Activated T-helper 2 cell treated with anti-CD3 and anti-CD28 coated beads, Interferon-gamma antibody, Interleukin-2, Interleukin-4, amounts not matched to agents 10 μg/mL and 5 μg/mL and 100 μg/mL, durations not matched to agents 14 hours and 24 hours and 36 hours (primary cell): ENCODE measurements at places on chromosomes 13 and 19. TPM values are rescaled to one million over a fixed set of nuclear protein-coding genes. Genes with fewer than 3 reads are reported as not detected.

The CCDC70 gene
- total RNA-seq: not detected in 2 replicates

DNA sequence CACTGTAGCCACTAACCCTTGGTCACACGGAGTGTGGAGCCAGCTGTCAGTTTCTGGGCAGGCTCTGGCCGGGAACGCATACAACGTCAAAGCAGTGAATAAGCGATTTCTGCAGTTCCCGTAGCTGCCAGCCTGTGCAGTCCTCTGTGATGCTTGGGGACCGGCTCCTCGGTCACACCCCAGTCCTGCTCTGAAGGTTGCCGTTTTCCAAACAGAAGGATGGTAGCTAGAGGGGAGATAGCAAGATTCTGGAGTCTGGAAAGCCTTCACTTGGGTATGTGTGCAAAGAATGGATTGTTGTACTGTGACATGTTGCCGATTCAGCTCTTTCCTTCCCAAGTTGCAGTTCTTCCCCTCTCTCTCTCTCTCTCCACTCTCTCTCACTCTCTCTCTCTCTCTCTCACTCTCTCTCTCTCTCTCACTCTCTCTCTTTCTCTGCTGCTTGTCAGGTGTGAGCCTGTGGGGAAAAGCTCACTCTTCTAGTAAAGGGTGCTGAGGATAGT is 38.7 kb upstream of the C1QTNF9 start:
- H3K36me3 ChIP-seq: peaks cover 33% of the 10 kb centered on the region
- DNase-seq: peak; percentile 61
- peak overlapping the region; percentile 97 for H3K4me3 ChIP-seq
- H3K27ac ChIP-seq: peak overlapping the region; percentile 95

GRCh38 chr19:43798546-43799409 is 3.5 kb downstream of the LYPD5 start:
- H3K4me3 ChIP-seq: peak overlapping the region; percentile 67
- H3K27me3 ChIP-seq: peaks cover 13% of the 10 kb centered on the region
- H3K36me3 ChIP-seq: no peaks in the 10 kb centered on the region
- peaks cover 8% of the 10 kb centered on the region for H3K4me1 ChIP-seq
- H3K27ac ChIP-seq: no peak overlapping the region
- DNase-seq: no peak

DNA sequence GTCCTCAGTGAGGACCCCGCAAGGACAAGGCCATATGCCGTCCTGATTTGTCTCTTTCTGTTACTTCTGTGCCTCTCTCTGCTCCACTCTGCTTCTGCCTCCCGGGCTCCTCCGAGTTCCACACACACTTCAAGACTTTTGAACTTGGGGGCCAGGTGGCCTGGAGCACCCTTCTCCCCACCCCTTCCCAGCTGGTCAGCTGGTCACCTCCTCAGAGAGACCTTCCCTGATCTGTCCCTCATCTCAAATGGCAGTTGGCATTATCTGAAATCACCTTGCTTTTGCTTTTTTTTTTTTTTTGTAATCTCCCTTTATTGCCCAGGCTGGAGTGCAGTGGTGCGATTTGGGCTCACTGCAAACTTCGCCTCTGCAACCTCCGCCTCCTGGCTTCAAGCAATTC is 2.2 kb upstream of the S1PR5 start:
- no peaks in the 10 kb centered on the region for H3K36me3 ChIP-seq
- peaks cover 17% of the 10 kb centered on the region for H3K4me1 ChIP-seq
- H3K27ac ChIP-seq: no peak overlapping the region
- H3K27me3 ChIP-seq: peaks cover 50% of the 10 kb centered on the region
- DNase-seq: no peak

DNA sequence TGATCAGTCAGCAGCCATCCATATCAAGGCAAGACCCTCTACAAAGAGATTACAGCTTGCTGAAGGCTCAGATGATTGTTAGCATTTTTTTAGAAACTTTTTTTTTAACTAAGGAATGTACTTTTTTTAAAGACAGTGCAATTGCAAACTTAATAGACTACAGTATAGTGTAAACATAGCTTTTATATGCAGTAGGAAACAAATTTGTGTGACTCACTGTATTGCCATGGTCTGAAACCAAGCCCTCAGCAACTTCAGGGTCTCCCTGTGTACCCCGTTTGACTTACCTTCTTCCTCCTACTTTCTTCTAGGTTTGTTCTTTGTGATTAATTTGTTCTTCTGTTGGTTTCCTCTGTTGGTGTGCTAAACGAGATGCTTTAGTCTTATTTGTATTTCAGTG is 93.0 kb upstream of the TEX29 start:
- DNase-seq: no peak
- H3K36me3 ChIP-seq: peaks cover 36% of the 10 kb centered on the region
- H3K4me1 ChIP-seq: peaks cover 25% of the 10 kb centered on the region
- no peak overlapping the region for H3K27ac ChIP-seq
- no peaks in the 10 kb centered on the region for H3K27me3 ChIP-seq

GRCh38 chr13:20672772-20673171 is 30.7 kb upstream of the IL17D start:
- no peak overlapping the region for H3K4me3 ChIP-seq
- H3K27me3 ChIP-seq: no peaks in the 10 kb centered on the region
- H3K36me3 ChIP-seq: no peaks in the 10 kb centered on the region
- no peak overlapping the region for H3K27ac ChIP-seq
- no peaks in the 10 kb centered on the region for H3K4me1 ChIP-seq

The LRRC8E gene
- total RNA-seq: not detected in 2 replicates

The ZSCAN1 gene
- not detected in 2 replicates for total RNA-seq

The ADGRE3 gene
- total RNA-seq: not detected in 2 replicates

The FCGBP gene
- 2.4 and 2.5 TPM in 2 replicates for total RNA-seq

DNA sequence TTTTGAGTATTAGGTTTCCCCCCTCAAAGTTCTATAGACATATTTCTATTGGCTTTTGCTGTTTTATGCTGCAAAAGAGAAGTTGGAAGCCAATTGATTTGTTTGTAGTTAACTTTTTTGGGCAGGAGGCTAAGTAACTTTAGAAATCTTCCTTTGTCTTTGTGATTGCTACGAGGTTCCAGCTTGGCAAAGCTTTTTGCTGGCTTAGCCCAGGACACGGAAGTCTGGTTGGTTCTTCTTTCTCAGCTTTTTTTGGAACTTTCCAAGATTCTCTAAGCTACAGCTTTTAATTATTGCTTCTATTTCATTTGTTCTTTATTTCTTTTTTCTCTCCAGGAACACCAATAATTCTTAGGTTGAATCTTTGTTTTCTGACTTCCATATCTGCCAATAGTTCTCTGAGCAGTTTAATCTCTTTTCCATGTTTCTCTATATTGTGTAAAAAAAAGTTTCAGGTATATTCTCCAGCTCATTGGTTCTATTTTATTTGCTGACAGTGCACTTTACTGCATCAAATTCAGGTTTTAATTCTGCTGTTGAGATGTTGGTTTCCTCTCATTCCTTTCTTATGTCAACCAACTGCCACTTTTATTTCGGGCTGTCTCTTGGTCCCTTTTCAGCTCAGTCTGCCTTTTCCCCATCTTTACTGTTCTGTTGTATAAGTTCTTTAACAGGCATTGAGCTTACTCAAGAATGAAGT is 27.8 kb downstream of the MBNL2 start:
- H3K27me3 ChIP-seq: no peaks in the 10 kb centered on the region
- no peaks in the 10 kb centered on the region for H3K36me3 ChIP-seq
- DNase-seq: no peak

The CEACAM3 gene
- not detected in 2 replicates for total RNA-seq

DNA sequence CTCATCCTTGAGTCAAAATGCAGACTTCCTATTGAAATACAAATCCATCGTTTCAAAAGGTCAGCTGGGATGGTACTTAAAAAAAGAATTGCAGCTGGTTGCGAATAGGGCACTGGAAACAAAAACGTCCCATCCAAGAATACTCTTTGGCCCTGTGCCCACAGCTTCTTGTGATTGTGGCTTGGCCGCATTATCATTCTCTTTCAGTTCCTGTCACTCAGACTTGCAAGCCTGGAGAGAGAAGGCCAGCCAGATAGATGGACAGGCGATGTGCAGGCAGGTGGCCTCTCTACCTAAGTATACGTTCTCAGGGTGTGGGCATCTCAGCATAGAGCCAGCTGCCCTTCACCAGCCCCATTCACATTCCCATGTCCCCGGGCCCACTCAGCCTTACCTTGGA is 208.5 kb upstream of the ZNF536 start:
- H3K27me3 ChIP-seq: no peaks in the 10 kb centered on the region
- H3K27ac ChIP-seq: no peak overlapping the region
- no peaks in the 10 kb centered on the region for H3K4me1 ChIP-seq
- DNase-seq: no peak

DNA sequence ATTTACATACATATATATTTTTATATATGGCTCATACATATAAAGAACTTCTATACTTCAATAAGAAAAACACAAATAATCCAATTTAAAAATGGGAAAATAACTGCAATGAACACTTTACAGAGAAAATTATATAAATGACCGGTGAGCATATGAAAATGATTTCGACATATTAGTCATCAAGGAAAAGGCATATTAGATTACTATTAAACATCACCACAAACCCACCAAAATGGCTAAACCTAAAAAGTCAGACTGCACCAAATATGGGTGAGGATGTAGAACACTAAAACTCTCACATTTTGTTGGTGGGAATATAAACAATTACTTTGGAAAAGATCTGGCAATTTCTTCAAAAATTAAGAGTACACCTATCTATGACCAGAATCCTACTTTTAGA is 316.2 kb downstream of the ENOX1 start:
- H3K4me3 ChIP-seq: no peak overlapping the region
- H3K27me3 ChIP-seq: peaks cover 14% of the 10 kb centered on the region
- H3K36me3 ChIP-seq: no peaks in the 10 kb centered on the region
- no peak overlapping the region for H3K27ac ChIP-seq
